ENCODE measurements at places on chromosomes 6 and 20.

- no peak for DNase-seq
Observed at GRCh38 chr6:168712993-168713392, 272.0 kb downstream of the SMOC2 start.

GRCh38 chr6:130132286-130132701 lies 90.5 kb downstream of the SAMD3 start:
- DNase-seq = no peak

DNA sequence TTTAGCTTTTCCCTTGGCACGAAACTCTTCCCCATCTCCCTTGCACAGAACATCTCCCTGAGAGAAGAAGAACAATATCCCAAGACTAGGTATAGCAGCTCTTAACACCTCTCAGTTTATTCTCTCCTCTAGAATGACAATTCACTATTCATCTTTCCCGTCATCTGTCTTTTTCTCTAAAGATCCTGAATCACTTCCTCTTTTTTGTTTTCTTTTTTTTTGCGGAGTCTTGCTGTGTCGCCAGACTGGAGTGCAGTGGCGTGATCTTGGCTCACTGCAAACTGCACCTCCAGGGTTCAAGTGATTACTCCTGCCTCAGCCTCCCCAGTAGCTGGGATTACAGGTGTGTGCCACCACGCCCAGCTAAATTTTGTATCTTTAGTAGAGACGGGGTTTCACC lies 574.4 kb upstream of the MAP3K7 start:
- no peak for DNase-seq

- DNase-seq = no peak
Observed at GRCh38 chr20:47481330-47482216, 20.1 kb upstream of the NCOA3 start.

- no peak for DNase-seq
Observed at GRCh38 chr6:12097791-12098190, 85.7 kb downstream of the HIVEP1 start.

GRCh38 chr6:28817808-28818145 lies 106.0 kb downstream of the TRIM27 start:
- no peak for DNase-seq

DNA sequence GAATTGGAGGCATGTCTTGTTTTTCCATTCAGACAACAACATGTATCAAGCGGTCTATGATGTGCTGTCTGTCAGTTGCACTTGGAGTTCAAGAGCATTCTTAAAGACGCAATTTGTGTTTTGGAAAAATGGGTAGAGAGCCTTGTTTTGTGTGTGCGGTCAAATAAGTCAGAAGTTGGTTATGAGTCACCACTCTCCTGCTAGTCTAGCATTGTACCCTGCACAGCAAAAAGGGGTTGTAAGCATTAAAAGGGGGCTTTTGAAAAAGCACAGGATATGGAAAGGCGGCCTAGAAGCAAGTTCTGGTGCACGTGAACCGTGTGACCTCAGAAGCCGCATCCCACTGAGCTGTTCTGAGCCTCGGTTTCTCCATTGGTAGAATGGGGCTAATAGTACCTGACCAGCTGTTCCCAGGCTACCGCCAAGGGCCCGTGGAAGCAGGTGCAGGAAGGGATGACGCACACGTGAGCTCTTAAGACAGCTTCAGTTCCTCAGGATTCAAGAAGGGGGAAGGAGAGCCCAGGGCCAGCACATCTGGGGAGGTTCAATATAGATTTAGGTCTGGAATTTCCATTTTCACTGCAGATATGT lies 61.6 kb upstream of the SNX9 start:
- DNase-seq = no peak

DNA sequence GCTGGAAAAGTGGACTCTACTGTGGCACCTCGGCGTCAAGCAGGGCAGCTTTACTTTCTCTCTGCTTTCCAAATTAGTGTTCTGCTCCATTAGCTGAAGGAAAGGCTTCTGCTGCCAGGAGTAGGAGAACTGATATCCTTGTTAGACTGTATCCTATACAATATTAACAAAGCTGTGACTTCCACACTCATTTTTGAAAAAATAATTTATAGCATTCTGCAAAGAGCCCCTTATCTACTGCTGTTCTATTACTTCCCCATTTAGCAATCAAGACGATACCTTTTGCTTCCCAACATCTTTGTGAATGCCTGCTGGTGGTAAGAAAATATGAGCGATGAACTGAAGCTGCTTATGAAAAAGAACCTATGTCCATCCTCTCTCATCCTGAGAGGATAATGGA lies 151.1 kb downstream of the UBE3D start:
- no peak for DNase-seq

DNA sequence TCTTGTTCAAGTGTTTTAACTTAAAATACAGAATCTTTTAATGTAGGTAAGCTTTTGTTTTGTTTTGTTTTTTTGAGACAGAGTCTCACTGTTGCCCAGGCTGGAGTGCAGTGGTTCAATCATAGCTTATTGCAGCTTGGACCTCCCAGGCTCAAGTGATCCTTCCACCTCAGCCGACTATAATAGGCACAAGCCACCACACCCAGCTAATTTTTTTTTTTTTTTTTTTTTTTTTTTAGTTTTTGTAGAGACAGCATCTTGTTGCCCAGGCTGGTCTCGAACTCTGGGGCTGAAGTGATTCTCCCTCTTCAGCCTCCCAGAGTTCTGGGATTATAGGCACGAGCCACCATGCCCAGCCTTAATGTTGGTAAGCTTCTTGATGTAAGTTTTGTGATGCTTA lies 3.3 kb downstream of the EFHC1 start:
- no peak for DNase-seq

DNA sequence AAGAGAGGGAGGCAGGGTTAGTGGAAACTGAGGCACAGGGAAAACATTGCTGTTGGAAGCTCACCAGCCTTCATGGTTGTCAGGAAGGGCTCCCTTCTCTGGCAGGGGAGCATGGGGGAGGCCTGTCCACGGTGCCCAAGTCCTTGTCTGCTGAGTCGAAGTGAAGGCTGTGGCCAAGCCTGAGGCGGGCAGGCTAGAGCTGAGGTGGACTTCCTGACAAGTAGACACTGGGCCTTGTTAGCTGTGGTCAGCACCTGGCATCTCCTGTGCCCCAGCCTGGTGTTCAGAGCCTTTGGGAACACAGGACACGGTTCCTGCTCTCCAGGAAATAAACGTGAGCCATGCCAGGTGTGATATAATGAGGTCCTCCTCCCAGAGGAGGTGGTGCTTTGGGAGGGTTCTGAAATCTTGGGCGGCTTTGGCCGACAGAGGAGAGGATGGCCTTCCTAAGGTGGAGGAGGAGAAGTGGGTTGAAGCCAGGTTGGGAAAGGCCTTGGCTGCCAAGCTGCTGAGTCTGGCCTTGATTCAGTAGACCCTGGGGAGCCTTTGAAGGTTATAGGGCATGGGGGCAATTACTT lies 138.4 kb upstream of the RNF24 start:
- DNase-seq = no peak

DNA sequence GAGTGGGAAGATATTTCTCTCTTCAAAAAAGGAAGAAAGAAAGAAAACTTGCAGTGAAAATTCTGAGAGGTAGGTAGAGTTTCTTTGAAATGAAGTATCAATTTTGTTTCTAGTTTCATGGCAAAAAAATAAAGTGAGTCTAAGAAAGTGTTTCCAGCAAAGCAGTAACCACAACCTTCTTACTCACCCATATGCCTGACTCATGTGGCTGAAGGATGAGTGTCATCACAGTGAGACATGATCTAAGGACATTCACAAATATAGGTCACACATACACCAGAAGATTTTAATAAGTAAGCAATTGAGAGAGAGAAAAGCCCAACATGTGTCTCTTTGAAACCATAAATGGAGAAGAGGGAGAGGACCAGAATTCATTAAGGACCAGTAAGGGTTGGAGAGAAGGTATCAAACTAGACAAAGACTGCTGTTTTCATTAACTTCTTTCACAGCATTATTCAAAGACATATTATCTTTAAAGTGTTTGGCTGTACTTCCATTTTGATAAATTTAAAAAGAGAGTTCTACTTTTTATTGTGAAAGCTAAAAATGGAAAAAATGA lies 169.5 kb downstream of the FRK start:
- DNase-seq = no peak

GRCh38 chr6:141326426-141326825 lies 806.3 kb upstream of the GJE1 start:
- no peak for DNase-seq

- no peak for DNase-seq
Observed at GRCh38 chr6:101666256-101666655, 272.7 kb downstream of the GRIK2 start.

DNA sequence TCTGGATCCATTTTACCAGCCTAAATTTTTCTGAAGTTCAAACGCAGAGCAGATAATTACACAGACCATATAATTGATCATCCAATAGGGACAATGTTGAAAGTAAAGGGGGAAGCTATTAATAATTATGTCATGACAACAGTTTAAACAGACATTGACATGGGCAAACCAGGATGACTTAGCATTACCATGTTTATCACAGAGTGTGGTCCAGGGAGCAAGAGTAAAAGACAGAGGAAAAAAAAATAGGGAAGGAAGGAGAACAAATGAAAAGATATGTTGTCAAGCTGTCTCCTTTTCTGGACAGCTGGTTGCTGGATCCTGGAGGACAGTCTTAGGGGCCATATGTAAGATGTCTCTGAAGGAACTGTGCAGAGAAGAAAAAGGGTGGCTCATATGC lies 69.4 kb upstream of the FBXL4 start:
- no peak for DNase-seq

GRCh38 chr6:6766230-6766905 lies 177.8 kb downstream of the LY86 start:
- no peak for DNase-seq
